ENCODE measurements at places on chromosomes 12 and 14.
A peak's percentile ranks its signal among the peaks of the same experiment; 100 is the strongest.

- peak; percentile 84 for DNase-seq
These were observed 11.0 kb upstream of the MGP start for GRCh38 chr12:14896521-14897169.

DNA sequence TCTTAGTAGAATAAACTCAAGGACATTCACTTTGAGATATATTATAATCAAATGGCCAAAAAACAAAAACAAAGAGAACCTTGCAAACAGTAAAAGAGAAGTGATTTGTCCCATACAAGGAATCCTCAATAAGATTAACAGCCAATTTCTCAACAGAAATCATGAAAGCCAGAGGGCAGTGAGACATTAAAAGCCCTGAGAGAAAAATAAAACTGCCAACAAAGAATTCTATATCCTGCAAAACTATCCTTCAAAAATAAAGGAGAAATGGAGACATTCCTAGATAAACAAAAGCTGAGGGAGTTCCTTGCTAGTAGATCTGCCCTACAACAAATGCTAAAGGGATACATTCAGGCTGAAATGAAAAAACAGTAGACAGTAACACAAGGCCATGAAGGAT, 78.1 kb downstream of the CMKLR1 start:
- no peak for DNase-seq

DNA sequence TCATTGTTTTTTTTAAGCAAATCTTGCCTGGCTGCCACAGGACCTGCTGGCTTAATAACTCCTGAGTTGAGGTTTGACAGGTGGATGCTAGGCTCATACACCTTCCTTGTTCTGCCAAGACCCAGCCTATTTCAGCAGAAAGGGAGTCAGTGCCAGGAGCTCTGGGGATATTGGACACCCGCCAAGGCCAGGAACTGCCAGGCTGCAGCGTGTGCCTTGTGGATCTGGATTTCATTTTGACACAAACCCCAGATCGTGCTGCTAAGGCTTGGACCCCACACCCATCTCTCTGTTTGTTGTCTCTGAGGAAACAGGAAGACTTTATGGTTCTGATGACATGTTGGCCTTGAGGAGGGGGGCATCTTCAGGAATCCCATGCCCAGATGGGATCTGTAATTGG, 44.4 kb upstream of the PRIMA1 start:
- DNase-seq: no peak

DNA sequence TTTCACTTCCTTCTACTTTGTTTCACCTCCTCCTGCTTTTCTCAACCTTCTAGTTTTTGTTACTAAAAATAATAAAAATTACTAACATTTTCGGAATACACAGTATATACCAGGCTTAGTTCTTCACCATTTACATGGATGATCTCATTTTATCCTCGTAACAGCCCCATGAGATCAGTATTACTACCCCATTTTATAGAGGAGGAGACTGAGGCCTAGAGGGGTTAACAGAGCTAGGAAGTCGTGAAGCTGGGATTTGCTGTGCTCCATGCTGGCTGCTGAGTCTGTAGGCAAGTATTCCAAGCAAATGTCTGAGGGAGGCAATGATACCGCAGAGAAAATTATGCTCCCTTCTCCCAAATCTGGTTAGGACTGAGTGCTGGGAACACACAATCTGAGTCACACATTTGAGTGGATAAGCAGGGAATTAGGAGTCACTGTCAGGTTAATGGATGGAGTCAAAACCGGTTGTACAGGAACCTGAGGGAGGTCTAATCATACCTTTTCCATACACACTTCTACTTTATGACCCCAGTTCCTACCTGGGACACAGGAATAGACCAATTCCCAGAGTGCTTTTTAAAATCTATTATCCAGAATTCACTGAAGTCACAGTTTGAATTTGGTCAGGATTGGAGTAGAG, 51.1 kb downstream of the ZFYVE26 start:
- DNase-seq: no peak

- DNase-seq: peak; percentile 83
These were observed 233.3 kb upstream of the FLRT2 start for GRCh38 chr14:85296456-85297210.

DNA sequence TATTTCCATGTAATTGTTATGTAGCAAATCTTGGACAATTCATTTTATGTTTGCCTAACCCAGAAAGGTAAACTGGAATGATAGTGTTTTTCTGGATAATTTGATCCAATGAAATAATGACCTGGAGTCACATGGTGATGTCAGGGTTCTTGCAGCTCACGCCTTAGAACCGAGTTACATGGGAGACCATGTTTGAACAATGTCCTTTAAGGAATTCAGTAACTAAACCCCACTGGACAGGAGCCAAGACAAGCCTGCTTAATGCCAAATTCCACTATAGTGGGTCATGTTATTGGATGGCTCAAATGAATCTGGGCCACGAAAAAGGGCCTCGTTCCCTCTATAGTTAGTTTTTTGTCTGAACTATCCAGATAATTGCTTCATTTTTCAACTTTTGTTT, 255.8 kb upstream of the HMGA2 start:
- DNase-seq: no peak

- no peak for DNase-seq
These were observed 59.4 kb downstream of the TMEM132C start for GRCh38 chr12:128326406-128326805.

DNA sequence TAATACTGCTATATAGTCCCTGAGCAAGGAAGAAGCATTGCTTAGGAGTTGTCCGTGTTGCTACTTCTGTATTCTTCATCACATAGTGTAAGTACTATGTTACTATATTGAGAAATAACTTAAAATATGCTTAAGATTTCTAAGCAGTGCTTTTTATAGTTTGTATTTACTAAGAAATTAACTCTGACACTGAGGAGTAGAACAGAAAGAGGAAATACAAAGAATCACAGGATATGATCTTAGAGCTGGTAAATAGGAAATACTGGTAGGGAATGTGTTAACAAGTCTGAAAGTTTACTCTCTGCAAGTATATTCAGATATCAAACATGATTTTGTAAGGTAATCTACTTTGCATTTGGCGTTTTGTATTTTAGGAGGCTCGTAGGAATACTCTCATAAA, 15.5 kb downstream of the XPOT start:
- no peak for DNase-seq

GRCh38 chr14:26088275-26088674, 509.6 kb downstream of the NOVA1 start:
- DNase-seq: no peak

- DNase-seq: no peak
These were observed 12.2 kb downstream of the FBXL14 start for GRCh38 chr12:1581973-1582708.

DNA sequence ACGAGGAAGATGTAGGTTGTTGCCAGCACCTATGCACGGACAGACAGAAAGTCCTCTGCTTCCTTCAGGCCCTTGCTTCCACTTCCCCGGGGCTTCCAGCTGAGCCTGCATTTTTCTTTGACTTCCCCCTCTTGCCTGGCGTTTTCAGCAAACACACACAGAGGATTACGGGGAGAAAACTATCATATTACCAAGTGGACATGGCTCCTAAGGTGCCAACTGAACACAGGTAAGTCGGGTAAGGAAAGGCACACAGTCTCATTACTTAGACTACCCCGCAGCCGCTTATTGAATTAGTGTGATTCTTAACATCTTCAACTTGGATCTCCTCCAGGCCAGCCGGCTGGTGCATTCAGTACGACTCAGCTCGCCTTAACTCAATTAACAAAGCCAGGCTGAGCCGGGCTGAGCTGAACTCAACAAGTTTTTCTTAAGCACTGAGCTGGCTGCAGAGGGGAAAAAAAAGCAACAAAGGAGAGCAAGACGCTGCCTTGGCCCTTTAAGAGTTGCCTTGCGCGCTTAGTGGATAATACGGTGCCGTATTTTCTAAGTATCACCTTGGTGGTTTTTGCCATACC, 19.2 kb upstream of the MAP1LC3B2 start:
- no peak for DNase-seq

DNA sequence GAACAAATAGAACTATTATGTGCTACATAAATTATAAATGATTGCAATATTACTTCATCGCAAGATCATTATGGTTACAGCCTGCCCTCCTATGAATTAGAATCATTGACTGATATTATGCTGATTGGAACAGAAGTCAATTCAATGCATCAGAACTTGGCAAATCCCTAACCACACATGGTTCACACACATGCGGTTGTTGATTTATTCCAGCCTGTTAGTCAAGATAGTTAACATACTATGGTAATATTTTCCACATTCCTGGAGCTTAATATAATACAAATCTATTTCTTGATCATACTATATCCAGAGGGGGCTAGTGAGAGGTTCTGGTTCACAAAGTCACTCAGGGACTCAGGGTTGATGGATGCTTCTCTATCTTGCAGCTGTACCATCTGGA, 9.7 kb upstream of the CACNA1C start:
- DNase-seq: no peak

DNA sequence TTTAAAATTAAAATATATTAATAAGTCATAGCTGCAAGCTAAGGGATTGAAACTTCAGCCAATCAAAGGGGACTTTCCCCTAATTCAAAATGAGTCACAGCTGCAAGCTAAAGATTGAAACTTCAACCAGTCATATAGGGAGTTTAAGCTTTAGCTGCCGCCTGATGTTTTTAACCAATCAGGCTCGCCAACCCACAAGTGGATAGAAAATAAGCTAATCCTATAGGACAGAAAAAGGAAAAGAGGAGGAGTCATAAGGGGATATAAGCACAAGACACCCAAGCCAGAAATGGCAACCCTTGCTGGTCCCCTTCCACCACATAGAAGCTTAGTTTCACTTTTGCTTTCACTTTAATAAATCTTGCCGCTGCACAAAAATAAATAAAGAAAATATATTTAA, 1154.6 kb downstream of the GALC start:
- DNase-seq: peak; percentile 88

GRCh38 chr14:101253948-101254347, 307.3 kb upstream of the DIO3 start:
- DNase-seq: no peak

GRCh38 chr14:88542857-88543795, 11.7 kb downstream of the PTPN21 start:
- DNase-seq: no peak

DNA sequence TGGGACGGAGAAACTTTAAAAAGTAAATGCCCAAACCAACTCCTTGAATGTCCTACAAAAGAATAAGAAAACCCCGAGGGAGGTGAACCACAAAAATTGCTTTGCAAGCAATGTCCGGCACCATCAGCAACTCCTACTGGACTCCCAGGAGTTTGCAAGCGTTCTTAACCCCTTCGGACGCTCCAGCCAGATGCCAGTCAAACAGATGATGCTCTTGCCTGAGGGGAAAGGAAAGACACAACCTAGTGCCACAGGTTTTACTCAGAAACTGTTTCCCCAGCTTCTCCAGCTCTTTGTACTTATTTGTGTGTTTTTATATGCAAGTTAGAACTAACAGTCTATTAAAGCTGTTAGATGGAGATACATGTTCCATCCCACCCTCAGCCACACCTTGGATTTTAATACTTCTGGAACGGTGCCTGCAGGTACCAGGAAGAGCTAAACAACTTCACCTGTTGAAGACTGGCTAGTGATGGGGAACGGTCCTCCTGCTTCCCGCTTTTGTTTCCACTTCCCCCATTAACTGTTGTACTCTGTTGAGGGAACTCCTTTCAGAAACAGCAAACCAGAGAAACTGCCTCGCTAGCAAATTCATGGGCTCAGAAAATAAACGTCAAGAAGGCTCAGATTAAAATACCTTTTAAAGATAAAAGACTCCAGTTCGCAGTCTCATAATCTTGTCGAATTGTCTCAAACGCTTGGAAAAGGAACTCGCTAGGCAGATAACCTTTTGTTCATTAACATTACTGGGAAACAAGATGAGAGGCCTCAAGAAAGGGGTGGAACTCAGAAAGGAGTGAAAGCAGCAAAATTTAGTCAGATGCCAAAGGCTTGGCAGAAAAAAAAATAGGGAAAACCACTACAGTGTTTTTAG, 1.1 kb upstream of the FERMT2 start:
- peak; percentile 65 for DNase-seq

- DNase-seq: no peak
These were observed 9.3 kb downstream of the DGLUCY start for GRCh38 chr14:91123201-91123600.

GRCh38 chr14:47658041-47658440, 17.4 kb downstream of the MDGA2 start:
- DNase-seq: no peak

- DNase-seq: no peak
These were observed 102.9 kb downstream of the WSCD2 start for GRCh38 chr12:108231909-108232434.

GRCh38 chr14:59132796-59133494, 55.5 kb upstream of the DAAM1 start:
- DNase-seq: no peak

GRCh38 chr12:63124778-63125177, 26.2 kb downstream of the AVPR1A start:
- no peak for DNase-seq

DNA sequence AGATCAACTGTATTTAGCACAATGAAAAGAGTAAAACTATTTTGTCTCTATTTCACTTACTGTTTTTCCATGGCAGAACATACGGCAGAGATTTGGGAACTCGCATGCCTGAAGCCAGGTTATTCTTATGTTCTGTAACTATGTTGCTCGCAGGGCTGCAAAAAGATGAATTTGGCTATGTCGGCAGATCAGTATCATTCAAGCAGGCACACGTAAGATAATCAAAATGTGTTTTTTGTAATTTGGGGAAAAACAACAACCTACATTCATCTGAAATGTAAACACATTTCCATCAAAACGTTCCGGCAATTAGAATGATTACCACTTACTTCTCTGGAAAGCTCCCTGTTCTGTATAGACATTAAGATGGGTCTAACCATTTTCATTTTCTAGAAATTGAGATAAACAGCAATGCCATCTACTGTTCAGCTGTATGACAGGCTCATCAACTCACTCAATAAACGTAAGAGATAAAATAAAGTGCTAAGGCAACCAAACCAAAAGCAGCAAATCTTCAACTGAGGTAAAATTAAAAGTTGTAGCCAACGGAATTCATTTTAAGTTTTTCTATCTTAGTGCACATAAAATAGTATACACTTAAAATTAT, 13.0 kb downstream of the GTSF1 start:
- peak; percentile 46 for DNase-seq

DNA sequence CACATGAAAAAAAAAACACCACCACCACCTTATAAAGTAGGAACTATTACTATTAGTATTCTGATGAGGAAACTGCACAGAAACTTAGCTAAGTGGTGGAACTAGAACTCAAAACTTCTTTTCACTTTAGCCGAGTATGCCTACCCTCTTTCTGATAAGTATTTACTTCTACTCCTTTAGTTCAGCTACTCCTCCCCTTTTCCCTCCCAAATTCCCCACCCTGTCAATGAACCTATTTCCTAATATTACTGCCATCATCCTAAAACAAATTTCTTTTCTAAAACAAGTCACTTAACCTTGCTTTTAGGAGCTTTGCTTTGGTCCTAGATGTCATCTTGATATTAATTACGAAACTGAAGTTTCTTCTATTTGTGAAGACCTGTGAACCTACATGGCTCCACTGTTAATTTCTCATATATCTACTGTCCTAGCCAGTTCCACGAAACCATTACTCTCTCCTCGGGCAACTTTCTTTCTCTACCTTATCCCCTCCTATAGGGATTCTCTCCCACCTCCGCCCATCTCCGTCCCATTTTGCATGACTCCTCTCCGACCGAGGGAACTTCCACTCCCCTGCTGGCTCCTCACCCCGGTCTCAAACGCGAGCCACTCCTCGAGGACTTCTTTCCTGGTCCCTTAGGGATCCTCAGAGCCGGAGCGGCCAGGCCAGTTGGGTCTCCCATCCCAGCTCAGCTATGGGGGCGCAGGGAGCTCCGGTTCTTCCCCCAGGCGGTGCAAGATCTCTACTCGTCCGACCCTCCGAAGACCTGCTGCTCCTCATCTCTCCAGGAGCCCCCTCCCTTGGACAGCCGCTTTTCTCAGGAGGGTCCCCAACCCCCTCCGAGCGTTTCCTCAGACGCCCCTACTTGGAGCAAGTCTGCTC, 1.1 kb downstream of the NUMB start:
- peak; percentile 56 for DNase-seq

Data from OCI-M1 (cell line).